Fibroblast of the aortic adventitia (primary cell): ENCODE measurements at places on chromosomes 7 and 10. TPM values are rescaled to one million over a fixed set of nuclear protein-coding genes. Genes with fewer than 3 reads are reported as not detected.

MYPN gene
- total RNA-seq = 0.08 and 1.7 TPM in 2 replicates

TLX1 gene
- total RNA-seq = 0.16 TPM in 1 of 2 replicates, not detected in the other

FAM180A gene
- 2.5 and 71.0 TPM in 2 replicates for total RNA-seq

OR2A12 gene
- not detected in 2 replicates for total RNA-seq

- DNase-seq = no peak
These were observed 23.0 kb downstream of the VSIR start for GRCh38 chr10:71750124-71750841.

DNA sequence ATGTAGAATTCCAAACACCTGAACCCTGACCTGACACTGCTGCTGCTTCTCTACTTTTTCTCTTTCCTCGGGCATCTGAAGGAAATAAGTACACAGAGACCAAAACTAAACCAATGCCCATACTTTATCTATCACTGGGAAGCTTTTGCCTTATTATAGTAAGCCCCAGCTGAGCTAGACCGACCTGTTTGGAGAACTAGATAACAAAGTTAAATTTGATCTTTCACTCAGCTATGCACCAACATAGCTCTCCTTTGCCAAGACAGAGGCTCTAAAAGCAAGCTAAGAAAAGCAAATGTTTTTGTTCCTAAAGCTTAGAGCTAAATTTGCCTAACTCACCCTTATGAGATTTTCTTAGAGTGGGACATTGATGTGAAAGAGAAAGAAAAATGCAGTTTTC lies 39.1 kb downstream of the NHLRC2 start:
- DNase-seq = no peak

- DNase-seq = no peak
These were observed 122.5 kb downstream of the RELN start for GRCh38 chr7:103866919-103867318.

DNA sequence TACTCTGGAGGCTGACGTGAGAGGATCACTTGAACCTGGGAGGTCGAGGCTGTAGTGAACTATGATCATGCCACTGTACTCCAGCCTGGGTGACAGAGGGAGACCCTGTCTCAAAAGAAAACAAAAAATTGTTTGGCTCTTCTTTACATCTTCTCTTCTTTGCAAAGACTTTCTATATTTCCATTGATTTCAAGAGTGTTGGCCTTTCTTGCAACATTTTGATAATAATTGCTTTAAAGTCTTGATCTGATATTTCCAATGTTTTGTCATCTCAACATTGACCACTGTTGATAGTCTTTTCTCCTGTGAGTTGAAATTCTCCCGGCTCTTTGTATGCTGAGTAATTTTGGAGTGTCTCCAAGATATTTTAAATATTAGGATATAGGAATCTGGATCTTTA lies 17.8 kb upstream of the CLDN4 start:
- no peak for DNase-seq

GRCh38 chr10:73908853-73909539 lies 1.9 kb upstream of the PLAU start:
- DNase-seq = peak; percentile 89

- DNase-seq = no peak
These were observed 162.6 kb upstream of the AGR3 start for GRCh38 chr7:17044396-17044795.

DNA sequence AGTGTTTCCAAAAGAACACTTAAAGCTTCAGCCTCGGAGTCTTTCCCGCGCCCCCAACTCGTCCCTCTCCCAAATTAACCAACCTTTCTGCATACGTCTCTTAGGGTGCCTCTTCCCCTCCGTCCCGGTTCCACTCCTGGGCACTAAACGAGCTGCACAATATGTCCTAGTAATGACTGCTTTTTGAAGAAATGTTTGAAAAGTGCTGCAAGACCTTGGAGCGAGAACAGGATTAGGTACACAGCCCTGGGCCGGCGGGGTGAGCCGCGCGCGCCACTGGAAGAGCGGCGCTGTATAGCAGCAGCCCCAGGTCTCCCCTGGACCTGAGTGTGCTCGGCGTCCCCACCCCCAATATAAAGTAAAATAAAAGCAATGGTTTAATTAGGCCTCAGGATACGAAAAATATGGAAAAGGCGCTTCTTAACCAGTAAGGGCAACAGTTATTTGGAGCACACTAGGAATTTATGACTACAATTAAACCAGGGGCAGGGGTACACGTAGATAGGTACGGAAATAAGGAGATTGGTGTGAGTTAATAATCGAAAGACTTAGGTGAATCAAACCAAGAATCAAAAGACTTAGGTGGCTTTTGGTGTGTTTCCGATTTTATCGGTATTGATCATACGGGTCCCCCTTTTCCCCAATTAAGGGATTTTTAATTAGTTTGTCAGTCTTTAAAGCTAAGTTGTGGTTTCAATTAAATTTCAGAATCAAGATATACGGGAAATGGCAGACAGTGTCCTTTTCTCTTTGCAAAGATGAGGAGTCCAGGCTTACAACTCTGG lies 1.9 kb downstream of the TET1 start:
- no peak for DNase-seq
